ENCODE measurements at places on chromosomes 12 and 14.

DNA sequence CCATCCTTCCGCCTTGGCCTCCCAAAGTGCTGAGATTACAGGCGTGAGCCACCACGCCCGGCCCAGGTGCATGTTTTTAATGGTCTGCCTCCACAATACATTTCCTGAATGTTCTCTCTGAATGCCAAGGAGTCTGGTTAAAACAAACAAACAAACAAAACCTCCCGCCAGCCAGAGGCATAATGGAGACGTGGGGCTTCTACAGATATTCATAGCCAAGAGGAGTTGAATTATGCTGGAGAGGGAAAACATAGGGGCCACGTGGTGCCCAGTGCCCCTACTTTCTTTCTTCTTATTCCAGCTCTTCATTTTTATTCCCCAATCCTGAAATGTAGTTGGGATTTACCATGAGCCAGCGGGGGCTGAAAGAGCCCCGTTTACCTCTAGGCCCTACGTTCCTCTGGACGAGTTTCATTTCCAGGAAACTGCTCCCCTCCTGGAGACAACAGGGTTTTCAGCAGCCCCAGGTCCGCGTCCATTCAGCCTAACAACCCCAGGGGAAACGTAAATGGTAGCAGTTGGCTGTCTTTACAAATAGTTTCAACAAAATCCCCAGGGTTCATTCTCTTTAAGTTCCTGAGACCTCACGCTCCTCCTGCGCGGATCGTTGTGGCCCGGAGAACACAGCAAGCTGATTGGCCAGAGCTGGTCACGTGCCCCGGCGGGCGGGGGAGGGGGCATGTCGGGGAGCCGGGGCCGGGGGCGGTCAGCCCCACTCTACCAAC is 108.5 kb upstream of the ESRRB start:
- no peak for DNase-seq

DNA sequence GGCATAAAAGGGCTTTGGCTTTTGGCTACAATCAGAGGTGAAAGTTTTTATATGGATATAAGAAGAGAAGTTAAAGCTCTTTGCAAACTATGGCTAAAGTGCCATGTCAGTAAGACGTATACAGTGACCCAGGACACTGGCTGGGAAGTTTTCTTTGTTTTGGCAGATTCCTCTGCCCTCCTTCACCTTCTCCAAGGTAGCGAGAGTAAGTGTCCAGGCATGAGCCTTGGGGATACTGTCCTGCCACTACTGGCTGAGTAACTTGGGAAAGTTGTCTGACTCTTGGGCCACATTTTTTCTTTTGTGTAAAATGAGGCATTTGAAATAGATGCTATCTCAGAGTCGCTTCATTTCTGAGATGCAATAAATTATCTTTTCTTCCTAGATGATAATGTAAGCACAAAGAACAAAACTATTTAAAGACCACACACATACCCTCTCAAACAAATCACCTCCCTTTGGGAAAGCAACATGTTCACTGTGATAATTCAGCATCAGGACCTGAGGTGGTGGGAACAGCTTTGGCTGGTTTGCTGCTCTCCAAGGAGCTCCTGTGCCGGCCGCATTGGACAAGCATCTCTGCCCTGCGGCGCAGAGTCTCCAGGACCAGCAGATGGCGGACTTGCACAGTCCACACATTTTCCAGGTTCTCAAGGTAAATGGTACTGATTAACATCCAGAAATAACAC is 106.3 kb downstream of the PTCSC3 start:
- peak; percentile 55 for DNase-seq

DNA sequence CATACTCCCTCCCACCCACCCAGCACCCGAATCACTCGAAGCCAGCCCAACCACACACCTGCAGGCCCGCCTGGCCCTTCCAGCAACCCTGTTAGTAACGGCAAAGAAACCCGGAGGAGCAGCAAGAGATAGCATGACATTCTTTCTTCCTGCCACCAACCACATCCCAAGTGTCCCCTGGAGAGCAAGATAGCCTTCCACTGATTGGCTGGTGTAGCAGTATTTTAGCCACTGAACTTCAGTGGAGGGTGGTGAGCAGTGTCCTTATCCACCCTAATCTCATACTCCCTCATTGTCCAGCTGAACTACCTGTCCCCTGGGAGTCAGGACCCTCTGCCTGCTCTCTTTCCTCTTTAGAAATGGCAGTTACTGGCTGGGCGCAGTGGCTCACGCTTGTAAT is 769 bp upstream of the SLC39A5 start:
- DNase-seq: no peak

GRCh38 chr12:113105606-113106271 is 29.8 kb downstream of the RASAL1 start:
- no peak for DNase-seq

- no peak for DNase-seq
Measured at GRCh38 chr14:28773176-28773575, 6.6 kb downstream of the FOXG1 start.

DNA sequence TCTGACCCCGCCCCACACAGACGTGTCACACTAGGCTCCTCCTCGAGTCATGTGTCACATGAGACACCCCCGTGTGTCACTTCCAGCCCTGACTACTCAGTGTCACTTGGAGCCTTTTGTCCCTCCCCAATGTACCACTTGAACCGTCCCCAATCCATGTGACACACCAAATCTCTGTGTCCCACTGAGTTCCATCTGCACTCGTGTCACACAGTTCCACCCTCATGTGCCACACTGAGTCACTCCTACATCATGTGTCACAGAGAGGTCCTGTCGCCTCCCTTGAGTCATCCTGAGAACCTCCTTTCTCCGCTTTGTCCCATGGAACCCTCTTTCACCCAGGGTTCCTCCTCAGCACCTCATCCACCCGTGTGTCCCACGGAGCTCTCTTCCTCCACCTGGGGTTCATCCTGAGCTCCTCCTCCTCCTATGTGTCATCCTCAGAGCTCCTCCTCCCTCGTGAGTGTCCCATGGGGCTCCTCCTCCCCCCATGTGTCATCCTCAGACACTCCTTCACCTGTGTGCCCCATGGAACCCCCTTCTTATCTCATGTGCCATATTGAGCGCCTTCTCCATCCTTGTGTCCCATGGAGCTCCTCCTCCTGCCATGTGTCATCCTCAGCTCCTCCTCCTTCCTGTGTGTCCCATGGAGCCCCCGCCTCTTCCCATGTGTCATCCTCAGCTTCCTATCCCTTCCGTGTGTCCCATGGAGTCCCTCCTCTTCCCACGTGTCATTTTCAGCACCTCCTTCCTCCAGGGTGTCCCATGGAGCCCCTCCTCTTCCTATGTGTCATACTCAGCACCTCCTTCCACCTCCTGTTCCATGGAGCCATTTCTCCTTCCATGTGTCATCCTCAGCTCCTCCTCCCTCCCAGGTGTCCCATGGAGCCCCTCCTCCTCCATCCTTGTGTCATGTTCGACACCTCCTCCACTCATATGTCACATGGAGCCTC is 32.0 kb downstream of the RTL1 start:
- peak; percentile 69 for DNase-seq

- DNase-seq: no peak
Measured at GRCh38 chr14:99781091-99781490, 12.1 kb upstream of the EML1 start.

- DNase-seq: no peak
Measured at GRCh38 chr14:78344290-78344689, 174.1 kb downstream of the NRXN3 start.

GRCh38 chr12:86170051-86170450 is 86.1 kb downstream of the MGAT4C start:
- DNase-seq: no peak

DNA sequence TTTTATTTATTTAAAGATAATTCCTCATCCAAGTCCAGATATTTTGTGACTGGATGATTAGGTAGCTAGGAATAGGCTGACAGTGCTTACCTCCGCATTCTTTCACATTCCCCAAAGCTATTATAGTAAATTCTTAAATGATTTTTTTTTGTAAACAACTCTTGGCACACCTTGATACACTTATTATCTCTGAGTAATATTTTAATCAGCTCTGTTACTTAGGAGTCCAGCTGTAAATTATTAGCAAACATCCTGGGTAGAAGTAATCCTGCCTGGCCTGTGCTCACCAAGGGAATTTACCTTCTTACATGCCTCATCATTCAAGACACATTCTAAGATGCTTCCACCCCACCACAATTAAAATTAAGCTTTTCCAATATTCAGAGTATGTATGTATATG is 186.1 kb downstream of the SLC2A13 start:
- no peak for DNase-seq

DNA sequence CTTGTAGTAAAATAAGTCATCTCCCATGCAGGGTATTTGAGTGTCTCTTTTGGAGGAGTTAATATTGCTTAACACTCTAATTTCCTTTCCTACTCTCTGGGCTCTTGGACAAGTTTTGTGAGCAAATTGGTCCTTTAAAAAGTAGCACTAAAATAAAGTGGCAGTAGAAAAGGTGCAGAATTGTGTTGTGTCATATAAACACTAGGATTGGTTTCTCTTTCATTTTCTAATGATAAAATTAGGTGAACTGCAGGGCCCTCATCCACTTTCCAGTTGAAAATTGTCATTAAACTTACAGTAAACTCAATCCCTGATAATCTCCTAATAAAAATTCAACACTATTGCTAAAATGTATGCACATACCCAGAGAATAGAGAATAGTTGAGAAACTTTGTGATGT is 42.6 kb upstream of the REP15 start:
- DNase-seq: no peak

DNA sequence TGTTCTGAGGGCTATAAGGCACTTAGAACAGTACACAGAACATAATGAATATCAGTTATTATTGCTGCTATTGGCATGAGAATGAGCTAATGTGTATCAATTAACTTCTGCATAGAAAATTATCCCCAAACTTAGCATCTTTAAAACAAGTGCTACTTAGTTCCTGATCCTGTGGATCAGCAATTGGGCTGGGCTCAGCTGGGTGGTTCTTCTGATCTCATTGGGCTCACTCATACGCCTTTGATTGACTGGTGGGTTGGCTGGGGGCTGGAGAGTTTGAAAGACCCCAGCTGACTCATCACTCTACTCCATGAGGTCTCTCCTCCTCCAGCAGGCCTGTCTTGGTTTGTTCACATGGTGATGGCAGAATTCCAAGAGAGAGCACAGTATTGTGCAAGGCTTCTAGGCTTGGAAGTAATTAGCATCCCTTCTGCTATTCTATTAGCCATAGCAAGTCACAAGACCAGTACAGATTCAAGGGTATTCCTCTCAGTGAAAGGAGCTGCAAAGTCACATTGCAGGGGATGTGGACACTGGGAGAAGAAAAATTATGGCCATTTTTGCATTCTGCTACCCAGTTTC is 27.2 kb upstream of the HSPB8 start:
- no peak for DNase-seq

DNA sequence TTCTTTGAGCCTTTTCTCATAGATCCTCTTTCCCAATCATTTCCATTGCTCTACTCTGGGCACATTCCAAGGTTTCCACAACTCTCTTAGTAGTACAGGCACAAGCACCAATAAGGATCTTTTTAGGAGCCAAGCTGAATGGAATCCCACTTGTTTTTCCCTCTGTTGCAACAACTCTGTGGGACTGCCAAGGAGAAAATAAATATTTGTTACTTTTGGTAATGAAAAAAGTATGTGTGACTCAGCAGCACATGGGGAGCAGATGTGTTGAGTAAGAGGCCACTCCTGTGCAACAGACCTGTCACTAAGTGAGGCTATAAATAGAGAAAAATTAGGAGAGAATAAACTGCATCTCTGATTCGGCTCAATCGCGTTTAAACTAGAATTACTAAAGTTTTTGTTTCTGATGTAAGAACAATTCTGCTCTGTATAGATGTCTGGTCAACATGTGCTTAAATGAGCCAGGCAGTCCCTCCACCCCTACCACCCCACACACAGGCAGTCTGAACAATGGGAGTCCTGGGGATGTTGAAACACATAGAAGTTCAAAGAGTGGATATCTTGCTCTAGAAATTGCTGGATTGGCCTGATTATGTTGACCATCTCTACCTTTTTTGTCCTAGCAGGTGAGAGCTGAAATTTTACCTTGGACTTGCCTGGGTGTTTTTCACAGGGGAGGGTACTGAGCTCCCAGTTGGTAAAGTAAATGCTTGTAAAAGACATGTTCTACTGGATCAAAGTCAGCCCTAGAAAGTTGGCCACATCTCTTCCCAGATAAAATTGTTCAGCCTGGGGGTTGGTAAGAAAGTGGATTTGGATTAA is 244.3 kb upstream of the NOVA1 start:
- no peak for DNase-seq

GRCh38 chr12:124732275-124733075 is 131.2 kb downstream of the SCARB1 start:
- no peak for DNase-seq

Measured in HCT116 (cell line).